ENCODE measurements at places on chromosomes 1 and 21. TPM values are rescaled to one million over a fixed set of nuclear protein-coding genes. Genes with fewer than 3 reads are reported as not detected.

DNA sequence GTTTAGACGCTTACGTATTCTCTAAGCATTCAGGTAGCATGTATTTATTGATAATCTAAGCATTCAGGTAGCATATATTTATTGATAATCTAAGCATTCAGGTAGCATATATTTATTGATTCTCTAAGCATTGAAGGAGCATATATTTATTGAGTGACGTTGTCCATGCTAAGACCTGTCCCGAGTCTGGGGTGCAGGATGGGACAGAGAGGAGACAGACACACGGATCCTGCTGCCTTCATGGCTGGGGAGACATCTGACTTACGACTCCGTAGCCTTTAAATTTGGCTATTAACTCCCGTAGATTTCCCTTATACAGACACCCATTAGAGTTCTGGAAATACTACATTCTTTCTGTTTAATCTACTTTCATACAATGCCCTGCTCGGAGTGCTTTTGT, 982 bp downstream of the SCCPDH start:
- no peak for DNase-seq

DNA sequence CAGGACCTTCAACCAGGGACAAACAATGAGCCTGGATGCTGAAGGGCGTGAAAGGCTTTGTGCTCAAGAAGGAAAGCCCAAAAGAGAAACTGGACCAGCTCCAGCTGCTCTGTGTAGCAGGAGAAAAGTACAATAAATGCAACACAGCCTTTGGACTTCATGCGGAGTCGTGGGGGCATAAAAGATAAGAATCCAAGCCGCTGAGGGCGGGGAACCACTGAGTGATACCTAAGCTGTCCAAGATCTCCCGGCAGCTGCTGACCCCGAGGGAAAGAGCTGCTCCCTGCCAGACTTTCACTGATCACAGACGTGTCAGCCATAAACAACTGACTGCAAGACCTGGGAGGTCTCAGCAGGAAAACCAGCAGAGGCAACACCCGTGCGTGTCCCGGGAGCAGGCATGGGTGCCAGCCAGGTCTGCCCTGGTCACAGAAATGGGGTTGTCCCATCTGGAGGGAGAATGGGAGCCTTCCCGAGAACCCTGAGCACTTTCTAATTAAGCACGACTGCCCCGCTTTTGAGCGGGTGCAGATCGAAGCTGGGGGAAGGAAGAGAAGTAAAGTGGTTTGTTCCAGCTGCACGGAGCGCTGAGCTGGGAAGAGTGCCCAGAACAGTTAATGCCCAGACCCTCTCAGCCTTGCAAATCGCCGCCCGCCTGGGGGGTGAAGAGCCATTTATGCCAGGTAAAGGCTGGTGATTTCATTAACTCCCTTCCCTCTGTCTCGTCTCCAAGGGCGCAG, 68.3 kb upstream of the TARDBP start:
- DNase-seq, result no peak

DNA sequence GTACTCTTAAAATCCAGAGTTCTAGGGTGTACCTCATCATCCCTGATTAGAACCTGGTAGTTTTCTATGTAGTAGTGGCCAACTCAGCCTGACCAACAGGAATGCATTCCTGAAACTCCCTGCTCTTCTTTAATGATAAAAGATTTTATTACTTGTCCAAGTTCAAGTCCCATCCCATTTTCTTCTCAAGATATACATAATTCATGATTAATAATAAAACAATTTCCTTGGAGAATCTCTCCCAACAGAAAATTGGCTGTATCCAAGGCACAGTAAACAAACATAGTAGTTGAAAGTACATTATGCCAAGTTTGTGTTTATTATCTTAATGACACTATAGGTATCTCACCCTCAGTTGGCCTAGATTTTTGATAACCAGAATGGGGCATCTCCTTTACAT, 714.1 kb upstream of the ADAMTS5 start:
- no peak for DNase-seq

- DNase-seq, result no peak
These were observed 123.1 kb downstream of the MATN1 start for GRCh38 chr1:30600258-30600657.

DNA sequence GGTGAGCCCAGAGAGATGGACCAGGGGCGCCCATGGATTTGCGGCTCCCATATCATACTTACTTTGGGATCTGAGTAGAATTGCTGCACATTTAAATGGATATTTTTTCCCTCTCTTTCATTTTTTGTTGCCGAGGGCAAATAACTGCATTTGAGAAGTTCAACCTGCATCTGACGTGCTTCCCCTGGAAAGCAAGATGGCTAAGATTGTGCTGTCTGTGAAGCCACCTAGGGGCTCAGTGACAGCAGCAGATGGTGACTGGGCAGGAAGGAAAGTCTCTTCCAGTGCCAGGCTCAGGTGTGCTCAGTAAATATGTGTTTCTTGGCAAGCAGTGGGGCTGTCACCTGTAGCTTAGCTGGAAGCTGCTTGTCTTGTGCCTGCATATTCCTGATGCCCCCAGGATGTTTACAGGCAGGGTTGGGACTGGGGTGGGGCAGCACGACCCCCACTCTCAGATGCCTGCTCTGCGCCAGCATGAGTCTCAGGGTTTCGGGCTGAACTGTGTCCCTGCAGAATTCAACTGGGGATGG, 59.8 kb upstream of the ETV3 start:
- no peak for DNase-seq

DNA sequence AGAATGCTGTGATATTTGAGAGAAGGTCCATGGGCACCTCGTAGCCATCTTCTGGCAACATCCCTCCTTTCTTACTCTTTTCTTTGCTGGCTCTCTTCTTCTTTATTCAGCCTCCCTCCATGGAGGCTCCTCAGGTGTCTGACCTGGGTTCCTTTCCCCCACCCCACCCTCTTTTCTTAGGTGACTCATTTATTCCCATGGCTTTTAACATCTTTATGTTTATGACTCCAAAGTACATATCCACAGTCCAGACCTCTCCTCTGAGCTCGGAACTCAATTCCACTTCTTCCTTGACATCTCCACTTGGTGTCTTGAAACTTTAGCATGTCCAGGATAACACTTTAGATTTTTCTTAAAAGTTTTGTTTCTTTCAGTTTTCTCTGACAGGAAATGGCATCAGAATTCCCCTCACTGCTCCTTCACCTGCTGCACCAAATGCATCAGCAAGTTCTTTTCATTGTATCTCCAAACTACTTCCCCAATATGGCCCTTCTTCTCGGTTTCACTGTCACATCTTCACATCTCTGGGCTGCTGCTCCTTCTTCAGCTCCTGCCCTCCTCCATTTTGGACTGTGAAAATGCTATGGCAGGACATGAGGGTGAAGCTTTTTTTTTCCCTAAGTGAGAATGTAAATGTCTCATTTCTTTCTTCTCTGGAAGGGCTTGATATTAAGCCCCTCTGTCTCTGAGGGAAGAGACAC, 95.9 kb downstream of the GIPC2 start:
- no peak for DNase-seq

DNA sequence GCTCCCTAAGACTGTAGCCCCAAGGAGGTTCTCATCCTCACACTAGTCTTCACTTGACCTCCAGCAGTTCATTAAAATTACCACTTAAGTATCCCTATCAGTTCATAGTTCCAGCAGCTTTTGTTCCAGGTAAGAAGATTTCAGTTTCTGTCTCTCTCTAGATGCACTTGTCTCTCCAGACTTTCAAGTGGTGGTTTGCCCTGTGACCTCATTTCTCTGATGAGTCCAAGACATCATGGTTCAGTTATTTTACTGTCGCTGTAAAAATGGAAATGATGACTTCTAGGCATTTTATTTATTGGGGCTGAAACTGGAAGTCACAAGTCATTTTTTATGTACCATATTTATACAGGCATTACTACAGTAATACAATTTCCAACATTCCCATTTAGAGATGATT, 17.9 kb upstream of the RGS18 start:
- DNase-seq, result no peak

- no peak for DNase-seq
These were observed 24.8 kb upstream of the CNIH3 start for GRCh38 chr1:224591326-224591725.

DNA sequence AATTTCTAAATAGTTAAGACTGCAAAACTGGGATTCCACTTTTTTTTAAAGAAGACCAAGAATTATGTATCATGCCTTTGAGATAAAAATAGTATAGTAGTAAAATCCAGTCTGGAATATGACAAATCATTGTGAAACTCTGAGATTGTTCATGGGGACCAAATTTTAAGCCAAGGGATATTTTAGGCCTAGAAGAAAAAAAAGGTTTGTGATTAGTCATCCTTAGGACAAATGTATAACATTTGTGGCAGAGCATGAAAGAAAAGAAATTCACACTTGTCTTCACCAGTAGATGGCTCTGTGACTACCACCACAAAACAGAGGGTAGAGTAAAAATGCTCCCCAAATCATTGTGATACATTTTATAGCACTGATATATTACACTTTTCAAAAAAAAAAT, 226.1 kb downstream of the KCTD3 start:
- no peak for DNase-seq

Gene REG4
- not detected for total RNA-seq

Gene CTSS
- 533 TPM for total RNA-seq

Gene MTARC1
- 25.2 TPM for total RNA-seq

Measured in upper lobe of right lung (tissue), 1 donor.